Liver (tissue), 10 donors: ENCODE measurements at places on chromosomes 12 and 14. TPM values are rescaled to one million over a fixed set of nuclear protein-coding genes. Genes with fewer than 3 reads are reported as not detected.

PTHLH gene
- total RNA-seq: not detected

SERPINA10 gene
- 256 TPM for total RNA-seq

FBXW8 gene
- total RNA-seq: 6.4 TPM

PLEKHG7 gene
- total RNA-seq: 0.17 TPM

RAB35 gene
- 11.8 TPM for total RNA-seq

ABCB9 gene
- 1.7 TPM for total RNA-seq

AMHR2 gene
- total RNA-seq: 0.89 TPM

SOX5 gene
- total RNA-seq: 8.4 TPM

KRT5 gene
- not detected for total RNA-seq
